ENCODE measurements at places on chromosomes 16 and 17. TPM values are rescaled to one million over a fixed set of nuclear protein-coding genes. Genes with fewer than 3 reads are reported as not detected.

ABCC3 gene
- polyA plus RNA-seq, result 56.4 TPM

DNA sequence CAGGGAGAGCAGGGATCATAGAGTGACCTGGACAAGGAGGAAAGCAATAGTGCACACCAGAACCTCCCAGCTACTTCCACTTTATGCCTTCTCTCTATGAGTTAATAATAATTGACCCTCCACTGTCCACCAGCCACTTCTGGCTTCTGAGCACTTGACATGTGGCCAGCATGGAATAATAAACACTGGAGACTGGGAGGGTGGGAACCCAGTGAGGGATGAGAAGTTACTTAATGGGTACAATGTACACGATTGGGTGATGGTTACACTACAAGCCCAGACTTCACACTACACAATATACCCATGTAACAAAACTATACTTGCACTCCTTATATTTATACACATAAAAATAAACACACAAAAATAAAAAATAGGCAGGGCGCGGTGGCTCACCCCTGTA is 11.4 kb downstream of the CDC42EP4 start:
- no peak for DNase-seq

DNA sequence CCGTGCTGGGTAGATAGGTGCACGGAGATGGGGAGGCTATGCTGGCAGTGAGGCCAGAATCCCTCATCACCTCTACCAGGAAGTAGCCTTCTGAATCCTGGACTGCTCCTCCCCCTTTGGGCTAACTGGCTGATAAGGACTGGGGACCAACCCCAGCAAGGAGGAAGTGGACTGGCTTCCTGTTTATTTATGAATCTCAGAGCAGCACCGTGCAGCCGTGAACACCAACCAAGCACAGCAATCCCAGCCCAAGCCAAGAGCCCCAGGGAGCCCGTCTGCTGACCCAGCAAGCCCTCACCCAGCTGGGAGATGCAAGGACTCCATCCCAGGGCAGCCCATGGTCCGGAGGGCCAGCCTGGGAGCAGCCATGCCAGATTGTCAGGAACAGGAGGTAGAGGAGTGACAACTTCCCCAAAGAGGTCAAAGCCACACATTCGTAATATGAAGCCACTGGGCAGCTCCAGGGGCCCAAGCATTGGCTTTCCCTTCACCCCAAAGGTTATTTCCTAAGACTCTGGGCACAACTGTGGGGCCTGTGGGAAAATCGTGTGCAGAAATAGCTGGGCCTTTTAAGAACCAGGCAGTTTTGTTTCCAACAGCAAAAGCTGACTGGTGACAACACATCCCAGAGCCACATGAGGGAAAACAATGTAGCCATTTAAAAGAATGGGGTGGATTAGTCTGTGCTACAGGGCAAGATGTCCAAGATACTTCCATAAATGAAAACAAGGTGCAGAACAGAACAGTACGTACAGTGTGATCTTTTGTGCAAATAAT is 23.9 kb downstream of the PHB1 start:
- no peak for DNase-seq

SLC13A2 gene
- polyA plus RNA-seq, result not detected

JUP gene
- polyA plus RNA-seq, result 9.4 TPM

CES3 gene
- 0.07 TPM for polyA plus RNA-seq

DNA sequence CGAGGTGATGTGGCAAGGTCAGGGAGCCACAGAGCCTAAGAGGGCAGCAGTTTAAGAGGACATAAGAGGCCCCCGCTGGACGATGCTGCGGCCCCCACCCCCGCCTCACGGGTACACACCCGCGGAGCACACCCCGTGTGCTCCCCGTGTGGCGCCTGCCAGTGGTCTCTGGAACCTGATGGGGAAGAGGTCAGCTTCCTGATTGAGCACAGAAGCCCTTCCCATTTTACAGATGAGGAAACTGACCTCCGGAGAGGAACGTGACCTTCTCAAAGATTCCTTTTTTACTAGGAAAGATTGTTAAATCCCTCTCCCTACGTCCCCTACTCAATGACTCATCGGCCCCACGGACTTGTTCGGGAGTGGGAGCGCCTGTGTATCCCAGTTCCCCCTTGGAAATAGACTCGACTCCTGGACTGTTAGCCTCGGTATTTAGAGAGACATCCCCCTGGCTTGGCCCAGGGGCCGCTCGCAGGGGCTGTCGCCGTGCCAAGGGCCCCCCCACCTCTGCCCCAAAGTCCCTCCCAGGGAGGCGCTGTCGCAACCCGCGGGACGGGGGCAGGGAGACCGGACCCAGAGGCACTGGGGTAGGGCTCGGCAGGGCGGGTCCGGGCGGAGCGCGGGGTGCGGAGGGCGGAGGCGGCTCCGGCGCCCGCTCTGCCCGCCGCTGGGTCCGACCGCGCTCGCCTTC is at the start of gene ABCC3:
Gene ABCC3 (plus strand): TSS at position 658 of the 691 bp plus-strand sequence. CDS start 56 bp downstream, outside the sequence.
- no peak for DNase-seq

DNA sequence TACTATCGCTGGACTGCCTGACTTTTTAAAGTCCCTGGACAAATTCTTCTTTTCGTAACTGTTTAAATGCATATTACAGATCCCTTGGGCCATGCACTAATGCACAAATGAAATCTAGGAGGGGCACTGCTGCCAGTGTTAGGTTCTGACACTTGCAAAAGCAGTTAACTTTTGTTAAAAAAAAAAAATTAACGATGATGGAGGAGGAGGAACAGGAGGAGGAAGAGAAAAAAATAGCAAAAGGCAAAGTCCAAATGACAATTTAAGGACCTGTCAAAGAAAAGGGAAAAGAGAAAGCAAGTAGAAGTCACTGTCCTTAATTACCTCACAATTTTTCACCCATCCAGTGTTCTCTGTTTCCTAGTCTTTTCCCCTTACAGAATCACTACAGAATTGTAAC is 97.8 kb upstream of the CORO6 start:
- DNase-seq, result no peak

PLLP gene
- 0.02 TPM for polyA plus RNA-seq

ABCC11 gene
- polyA plus RNA-seq, result 0.06 TPM

DNA sequence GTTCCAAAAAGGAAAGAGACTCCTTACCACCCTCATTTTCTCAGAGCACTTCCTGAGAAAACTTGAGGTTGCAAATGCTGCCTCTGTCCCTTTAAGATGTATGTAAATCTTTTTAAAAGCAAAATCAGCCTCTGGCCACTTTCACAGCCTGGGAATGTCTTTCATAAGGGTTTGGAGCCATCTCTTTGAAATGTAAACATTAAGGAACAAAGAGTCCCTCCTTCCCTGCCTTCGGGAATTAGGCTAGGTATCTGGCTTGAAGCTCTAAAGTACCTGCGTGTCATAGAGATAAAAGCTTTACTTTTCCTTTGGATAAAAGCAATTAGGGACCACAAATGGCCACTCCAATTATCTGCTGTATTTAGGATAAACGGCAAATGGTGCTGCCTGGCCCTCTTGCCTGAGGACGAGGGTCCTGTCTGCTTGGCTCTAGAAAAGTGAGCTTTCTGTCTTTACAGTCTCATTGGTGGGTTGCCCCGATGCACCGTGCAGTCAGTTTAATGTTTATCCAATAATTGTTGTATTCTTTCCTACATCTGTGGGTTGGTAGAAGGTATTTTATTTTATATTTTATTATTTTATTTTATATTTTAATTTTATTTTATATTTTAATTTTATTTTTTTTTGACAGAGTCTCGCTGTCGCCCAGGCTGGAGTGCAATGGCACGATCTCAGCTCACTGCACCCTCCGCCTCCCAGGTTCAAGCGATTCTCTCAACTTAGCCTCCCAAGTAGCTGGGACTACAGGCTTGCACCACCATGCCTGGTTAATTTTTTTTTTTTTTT is 23.9 kb downstream of the NLRC3 start:
- no peak for DNase-seq

GRCh38 chr17:50571681-50572080 is 11.2 kb downstream of the CACNA1G start:
- no peak for DNase-seq

- DNase-seq, result no peak
Observed at GRCh38 chr17:8360260-8360659, 16.2 kb downstream of the KRABD2 start.

- DNase-seq, result no peak
Observed at GRCh38 chr17:4184811-4185210, 41.8 kb downstream of the CYB5D2 start.

DNA sequence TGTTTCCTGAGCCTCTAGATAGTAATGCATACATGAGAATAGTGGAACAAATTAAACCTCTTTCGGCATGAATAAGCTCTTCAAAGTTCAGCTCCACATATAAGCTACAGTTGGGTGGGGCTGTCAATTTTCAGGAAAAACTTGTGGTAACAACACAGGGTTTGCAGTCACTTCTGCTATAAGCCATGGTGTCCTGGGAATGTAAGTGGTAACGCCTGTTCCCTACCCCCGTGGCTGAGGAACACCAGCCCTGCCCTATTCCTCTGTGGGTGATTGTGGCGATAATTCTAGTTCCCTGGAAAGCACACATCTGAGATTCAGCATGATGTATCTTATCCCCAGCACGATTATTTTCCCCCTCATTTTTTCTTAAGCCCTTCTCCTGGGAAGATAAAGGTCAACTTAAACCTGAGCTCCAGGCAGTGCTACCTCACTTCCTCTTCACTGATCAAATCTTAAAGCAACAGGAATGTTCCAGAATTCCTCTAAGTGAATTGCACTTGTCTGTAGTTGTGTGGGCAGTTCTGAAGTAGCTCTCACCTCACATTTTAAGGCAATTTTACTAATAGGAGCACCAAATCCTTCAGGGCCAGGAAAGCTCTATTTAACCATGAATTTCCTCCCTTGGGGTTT is 500.7 kb upstream of the HSBP1 start:
- no peak for DNase-seq

GRCh38 chr17:38444151-38444550 is 15.9 kb downstream of the ARHGAP23 start:
- DNase-seq, result no peak

- no peak for DNase-seq
Observed at GRCh38 chr17:57910462-57911420, 44.5 kb downstream of the CUEDC1 start.

DNA sequence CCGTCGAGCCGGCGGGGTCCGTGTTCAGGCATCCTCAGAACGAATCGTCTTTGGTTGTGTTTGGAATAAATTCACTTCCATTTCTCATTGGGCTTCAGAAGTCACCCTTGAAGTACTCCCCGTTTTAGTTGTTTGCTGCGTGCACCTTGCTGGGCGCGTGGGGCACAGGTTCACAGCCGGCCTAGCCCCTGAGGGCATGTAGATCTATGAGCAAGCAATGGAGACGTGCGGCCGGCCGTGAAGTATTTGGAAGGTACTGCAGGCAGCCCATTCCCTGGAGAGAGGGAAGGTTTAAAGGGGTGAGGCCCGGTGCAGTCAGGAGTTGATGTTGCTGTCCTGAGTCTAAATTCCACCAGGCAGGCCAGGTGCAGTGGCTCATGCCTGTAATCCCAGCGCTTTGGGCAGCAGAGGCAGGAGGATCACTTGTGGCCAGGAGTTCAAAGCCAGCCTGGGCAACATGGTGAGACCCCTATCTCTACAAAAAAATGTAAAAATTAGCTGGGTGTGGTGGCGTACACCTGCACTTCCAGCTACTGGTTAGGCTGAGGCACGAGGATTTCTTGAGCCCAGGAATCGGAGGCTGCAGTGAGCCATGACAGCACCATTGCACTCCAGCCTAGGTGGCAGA is 714 bp downstream of the ACSF3 start:
- no peak for DNase-seq

MYO19 gene
- 32.9 TPM for polyA plus RNA-seq

TMC8 gene
- polyA plus RNA-seq, result not detected

GRCh38 chr16:87822108-87822970 is 47.0 kb downstream of the SLC7A5 start:
- DNase-seq, result no peak

DNA sequence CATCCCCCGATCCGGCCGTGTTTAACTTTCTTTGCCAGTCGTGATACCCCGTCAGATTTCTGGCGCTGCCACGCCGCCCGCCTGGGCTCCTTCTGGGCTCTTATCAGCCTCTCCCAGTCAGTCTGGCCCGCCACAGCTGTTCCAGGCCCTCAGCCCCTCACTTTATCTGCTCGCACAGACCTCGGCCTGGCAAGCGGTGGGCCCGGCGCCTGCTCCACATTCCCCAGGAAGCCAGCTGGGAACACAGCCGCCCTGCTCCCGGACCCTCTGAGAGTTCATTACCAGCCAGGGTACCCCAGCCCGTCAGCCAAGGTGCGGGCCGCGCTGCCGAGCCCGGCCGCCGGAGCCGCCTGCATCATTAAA is 157.5 kb downstream of the ZNF423 start:
- DNase-seq, result no peak

DNA sequence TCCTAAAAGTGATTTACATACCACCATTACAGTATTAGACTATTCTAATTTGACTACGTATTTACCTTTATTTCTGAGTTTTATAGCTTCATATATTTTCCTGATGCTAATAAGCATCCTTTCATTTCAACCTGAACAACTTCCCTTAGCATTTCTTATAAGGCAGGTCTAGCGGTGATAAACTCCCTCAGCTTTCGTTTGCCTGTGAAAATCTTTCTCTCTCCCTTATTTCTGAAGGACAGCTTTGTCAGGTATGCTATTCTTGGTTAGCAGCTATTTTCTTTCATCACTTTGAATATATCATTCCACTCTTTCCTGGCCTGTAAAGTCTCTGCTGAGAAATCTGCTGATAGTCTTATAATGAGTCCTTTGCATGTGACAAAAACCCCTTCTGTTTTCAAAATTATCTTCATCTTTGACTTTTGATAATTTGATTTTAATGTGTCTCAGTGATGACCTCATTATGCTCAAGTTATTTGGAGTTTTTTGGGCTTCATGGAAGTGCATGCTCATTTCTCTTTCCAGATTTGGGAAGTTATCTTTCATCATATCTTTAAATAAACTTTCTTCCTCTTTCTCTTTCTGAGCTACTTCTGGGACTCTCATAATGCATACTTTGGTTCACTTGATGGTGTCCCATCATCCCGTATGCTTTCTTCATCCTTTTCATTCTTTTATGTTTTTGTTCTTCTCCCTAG is 285.4 kb upstream of the PMFBP1 start:
- no peak for DNase-seq

KRTAP4-5 gene
- not detected for polyA plus RNA-seq

KIF2B gene
- polyA plus RNA-seq, result not detected
